Left ventricle myocardium superior (tissue), 1 donor: ENCODE measurements at places on chromosomes 4 and X.

- no peak for DNase-seq
Measured at GRCh38 chr4:112589206-112589605, 47.5 kb downstream of the ZGRF1 start.

DNA sequence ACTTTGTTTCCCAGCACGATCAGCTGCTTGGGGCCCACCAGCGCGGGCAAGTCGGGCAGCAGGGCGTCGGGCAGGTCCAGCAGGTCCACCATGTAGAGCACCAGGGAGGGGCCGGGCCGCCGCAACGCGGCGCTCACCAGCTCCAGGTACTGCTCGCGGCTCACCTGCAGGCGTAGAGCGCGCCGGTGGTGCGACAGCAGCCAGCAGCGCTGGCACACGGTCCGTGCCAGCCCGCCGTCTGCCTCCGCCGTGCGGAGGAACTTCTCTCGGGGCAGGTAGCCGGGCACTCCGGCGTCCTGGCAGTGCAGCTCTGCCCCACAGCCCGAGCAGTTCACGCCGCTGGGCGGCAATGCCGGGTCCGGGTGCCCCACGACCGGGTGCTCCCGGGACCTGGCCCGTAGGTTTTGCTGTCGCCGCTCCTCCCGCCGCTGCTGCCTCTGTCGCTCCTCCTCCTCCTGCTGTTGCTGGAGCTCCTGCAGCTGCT lies 527 bp downstream of the NOA1 start:
- DNase-seq, result peak; percentile 63

DNA sequence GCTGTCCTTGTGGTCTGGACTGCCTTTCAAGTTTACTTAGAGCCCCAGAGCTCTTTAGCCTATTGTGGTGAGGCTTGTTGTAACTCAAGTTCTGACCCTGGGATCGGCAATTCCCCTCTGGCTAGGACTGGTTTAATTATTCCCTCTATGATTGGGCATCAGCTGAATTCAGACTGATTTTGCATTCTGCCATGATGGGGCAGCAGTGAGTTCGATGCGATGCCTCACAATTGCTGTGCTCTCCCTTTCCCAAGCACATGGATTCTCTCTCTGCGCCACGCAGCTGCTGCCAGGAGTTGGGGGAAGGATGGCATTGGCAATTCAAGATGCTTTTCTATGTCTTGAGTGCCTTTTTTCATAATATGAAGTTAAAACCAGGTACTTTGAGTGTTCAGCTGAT lies 327.8 kb upstream of the CXorf51B start:
- DNase-seq, result no peak

GRCh38 chr4:79177388-79177787 lies 148.5 kb downstream of the NAA11 start:
- no peak for DNase-seq

GRCh38 chrX:111445485-111445884 lies 33.5 kb upstream of the DCX start:
- DNase-seq, result no peak

- no peak for DNase-seq
Measured at GRCh38 chrX:16756724-16757123, 29.5 kb upstream of the TXLNG start.

GRCh38 chr4:28973587-28974350 lies 1746.4 kb upstream of the PCDH7 start:
- no peak for DNase-seq

DNA sequence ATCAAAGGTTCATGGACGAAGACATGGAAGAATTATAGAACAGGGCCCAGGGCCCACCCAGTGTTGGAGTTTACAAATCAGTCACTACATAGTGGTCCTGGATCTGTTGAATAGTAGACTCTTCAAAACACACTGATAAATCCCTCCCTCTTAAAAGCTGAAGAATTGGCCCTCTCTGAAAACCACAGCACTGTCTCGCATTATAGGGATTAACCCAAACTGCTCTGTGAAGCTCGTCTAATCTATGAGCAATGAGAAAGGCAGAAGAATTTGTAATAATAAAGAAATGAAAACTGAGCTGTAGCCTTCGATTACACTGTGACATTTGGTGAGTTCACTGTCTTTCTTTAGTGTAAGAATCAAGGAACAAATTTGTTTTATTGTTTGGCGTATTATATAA lies 92.5 kb upstream of the ZFP42 start:
- no peak for DNase-seq

DNA sequence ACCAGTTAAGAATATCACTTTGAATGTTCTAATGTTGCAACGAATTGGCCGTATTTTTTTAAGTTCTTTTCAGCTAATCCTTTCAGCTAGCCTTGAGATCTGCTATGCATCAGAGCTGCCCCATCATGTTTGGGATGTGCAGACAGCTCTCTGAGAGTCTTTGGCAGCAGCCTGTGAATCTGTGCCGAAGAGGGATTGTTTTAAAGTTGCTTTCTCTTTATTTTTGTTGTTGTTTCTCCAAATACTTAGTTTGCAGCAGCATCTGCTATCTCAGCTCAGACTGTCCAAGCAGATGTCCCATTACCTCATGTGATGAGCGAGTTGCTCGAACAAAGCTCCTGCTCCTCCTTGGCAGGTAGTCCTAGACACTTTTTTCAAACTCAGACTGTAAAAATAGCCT lies 1002.5 kb upstream of the INTU start:
- DNase-seq, result no peak

GRCh38 chrX:20060961-20061748 lies 55.6 kb downstream of the MAP7D2 start:
- no peak for DNase-seq

DNA sequence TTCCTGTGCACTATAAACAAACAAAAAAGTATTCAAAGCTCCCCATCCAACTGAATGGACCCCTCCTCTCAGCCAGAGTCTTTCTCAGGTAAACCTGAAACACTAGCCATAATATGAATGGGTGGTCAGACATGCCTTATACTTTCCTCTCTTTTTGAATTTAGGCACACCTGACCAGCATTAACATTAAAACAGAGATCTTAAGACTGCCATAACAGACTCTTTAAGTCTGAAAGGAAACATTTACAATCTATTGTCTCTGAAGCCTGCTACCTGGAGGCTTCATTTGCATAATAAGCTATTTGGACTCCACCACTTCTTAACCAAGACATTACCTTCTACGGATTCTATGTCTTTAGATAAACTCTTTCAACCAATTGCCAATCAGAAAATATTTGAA lies 56.9 kb upstream of the SPIN4 start:
- DNase-seq, result no peak

- DNase-seq, result no peak
Measured at GRCh38 chr4:11415409-11416070, 13.2 kb downstream of the HS3ST1 start.
